ENCODE measurements at places on chromosomes 12 and 14.

- no peak for DNase-seq
Observed at GRCh38 chr12:50190859-50191258, 23.7 kb upstream of the CERS5 start.

GRCh38 chr14:65961004-65961403 is 525.2 kb upstream of the CCDC196 start:
- DNase-seq, result peak; percentile 39

- DNase-seq, result peak; percentile 14
Observed at GRCh38 chr12:28535216-28535615, 345.0 kb downstream of the CCDC91 start.

DNA sequence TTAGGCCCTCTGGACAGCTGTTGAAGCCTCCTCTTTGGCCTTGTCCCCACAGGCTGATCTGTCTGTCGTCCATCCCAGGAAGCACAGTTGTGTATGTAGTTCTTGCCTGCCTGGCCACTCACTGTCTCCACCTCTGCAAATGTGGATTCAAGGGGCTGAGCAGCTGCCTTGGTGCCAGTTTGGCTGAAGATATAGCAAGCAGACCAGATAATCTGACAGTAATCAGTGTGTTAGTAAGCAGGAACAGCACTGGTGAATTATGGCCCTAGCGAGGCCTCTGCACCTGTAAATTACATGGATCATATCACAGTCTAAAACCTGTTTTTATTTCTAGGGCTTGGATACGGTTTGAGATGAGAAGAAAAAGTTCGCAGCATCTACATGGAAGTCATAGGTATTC is 282.5 kb upstream of the NOS1 start:
- no peak for DNase-seq

DNA sequence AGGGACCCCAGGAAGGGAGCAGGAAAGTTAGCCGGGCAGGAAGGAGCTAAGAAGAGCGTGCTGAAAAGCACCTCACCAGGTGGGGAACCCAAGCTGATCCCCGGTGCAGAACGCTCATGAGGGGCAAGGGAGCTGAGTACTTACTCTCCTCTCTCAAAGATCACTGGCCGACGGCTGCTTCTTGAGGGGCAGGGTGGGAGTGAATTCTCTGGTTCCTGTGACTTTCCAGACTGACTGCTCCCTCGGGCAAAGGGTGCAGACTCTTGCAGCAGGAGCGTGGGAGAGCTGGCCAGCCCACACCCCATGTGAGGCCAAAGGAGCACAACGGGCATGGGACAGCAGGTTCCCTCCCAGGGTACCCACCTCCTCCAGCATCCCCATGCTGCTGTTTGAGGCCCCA is 44.9 kb upstream of the DIO3 start:
- DNase-seq, result no peak

DNA sequence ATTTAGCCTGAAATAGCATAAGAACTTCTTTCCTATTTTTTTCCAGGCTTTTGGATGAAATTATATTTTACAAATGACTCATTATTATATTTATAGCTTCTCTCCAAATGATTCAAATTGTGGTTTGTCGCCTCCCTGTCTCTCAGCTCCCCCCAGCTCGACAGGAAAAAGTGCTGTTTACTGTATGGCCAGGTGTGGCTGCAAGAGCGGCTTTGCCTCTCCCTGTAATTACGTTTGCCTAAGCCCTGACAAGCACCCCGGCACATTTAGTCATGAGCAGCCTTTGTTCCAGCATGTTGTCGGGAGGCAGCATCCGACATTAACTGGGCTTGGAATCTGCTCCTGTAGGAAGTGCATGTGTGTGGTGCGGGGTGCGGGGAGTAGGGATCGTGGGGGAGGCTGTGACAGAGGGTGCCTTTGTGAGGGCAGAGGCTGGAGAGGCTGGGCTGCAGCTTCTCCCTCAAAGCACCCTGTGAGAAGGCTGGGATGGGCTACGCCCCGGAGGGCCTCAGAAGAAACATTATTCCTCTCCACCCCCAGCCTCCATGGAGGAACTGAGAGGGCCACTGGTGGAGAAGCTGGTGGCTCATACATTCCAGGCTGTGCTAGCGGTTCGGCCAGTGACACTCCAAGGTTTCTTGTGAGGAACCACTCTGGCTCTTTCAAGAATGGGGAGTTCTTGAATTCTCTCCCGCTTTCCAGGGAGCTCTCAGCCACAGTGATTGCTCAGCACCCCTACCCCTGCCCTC is 42.1 kb upstream of the CTDSP2 start:
- peak; percentile 56 for DNase-seq

DNA sequence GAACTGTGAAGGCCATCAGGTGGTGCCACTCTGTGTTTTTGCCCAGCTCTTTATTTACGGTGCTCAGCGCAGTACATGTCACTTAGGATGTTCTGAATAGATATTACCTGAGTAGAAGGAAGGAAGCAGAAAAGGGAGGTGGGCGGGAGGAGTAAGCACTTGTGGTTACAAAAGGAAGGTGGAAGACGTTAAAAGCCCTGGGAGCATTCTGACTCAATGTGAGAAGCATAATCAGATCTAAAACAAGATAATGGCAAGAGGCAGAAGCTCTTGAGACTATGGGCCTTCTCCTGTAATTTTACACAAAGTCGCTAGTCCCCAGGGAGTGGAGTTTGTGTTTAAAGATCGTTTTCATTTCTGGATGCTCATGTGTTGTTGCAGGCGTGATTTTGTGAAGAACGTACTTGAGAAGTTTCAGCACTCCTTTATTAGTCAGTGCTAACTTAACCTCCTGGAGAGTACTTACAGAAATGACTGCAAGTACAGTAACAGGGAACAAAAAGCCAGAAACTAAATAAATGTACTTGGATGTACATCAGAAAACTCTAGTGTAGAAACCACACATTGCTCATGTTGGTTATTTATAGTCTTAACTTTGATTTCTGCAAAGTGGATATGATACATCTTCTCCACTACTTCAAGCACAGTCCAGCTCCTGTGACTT is 1523.5 kb downstream of the AACS start:
- no peak for DNase-seq

- no peak for DNase-seq
Observed at GRCh38 chr12:21764065-21764464, 10.4 kb downstream of the KCNJ8 start.

DNA sequence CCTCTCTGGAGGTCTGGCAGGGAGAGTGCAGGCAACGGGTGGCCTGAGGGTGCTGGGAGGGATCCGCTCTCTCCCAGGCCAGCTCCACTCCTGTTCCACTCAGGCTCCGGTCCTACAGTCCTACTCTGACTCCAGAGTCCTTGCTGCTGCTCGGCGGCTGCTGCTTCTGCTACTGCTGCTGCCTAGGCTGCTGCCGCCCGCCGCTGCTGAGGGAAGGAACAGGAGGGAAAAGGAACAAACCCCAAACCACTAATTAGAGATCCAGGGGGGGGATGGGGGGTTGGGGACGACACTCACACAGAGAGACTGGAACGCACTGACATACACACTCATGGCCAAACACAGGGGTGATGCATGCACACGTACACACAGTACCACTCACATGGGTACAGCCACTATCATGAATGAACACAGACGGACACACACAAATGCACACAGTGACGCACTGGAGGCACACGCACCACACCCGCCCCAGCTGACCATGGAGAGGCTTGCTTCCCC is at the start of gene SP7:
TSS of gene SP7 (minus strand) at position 174 of the 501 bp plus-strand sequence. CDS start 708 bp downstream, outside the sequence.
- no peak for DNase-seq

- no peak for DNase-seq
Observed at GRCh38 chr14:60971271-60971670, 9.6 kb downstream of the TRMT5 start.

- no peak for DNase-seq
Observed at GRCh38 chr12:97426492-97427116, 36.0 kb upstream of the RMST start.

GRCh38 chr12:101414533-101415119 is 7.1 kb upstream of the ARL1 start:
- peak; percentile 76 for DNase-seq

- no peak for DNase-seq
Observed at GRCh38 chr12:87841935-87842334, 187.3 kb downstream of the C12orf50 start.

- DNase-seq, result no peak
Observed at GRCh38 chr14:54104601-54105145, 148.0 kb upstream of the BMP4 start.

DNA sequence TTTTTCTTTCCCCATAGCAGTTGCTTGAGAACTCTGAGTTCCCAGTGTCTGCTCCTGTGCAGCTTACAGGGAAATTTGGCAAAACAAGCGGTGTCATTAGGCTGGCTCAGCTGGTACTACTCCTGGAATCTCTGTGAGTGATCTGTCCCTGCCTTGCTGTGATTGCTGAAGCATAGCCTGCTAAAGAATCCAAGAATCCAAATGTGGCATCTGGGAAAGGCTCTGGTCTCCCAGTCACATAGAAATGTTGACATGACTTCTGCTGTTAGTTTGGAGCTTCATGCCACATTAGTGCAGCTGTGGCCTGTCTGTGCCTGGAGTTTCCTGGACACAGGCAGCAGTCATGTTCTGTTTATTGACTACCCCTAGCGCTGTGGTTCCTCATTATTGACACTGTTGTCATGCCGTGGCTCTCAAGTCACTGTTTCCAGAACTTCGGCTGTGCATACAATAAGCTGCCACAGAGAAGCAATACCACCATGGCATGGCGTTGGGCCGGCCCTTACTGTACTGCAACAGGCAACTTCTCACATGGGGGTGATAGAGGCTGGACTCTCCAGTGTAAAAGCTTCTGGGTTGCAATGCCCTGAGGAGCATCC is 166.8 kb downstream of the MYRFL start:
- DNase-seq, result no peak

- DNase-seq, result no peak
Observed at GRCh38 chr14:105748204-105748578, 221.8 kb downstream of the TMEM121 start.

- DNase-seq, result peak; percentile 41
Observed at GRCh38 chr12:41277100-41277945, 89.2 kb downstream of the PDZRN4 start.

- no peak for DNase-seq
Observed at GRCh38 chr12:124509676-124510300, 57.6 kb downstream of the NCOR2 start.

DNA sequence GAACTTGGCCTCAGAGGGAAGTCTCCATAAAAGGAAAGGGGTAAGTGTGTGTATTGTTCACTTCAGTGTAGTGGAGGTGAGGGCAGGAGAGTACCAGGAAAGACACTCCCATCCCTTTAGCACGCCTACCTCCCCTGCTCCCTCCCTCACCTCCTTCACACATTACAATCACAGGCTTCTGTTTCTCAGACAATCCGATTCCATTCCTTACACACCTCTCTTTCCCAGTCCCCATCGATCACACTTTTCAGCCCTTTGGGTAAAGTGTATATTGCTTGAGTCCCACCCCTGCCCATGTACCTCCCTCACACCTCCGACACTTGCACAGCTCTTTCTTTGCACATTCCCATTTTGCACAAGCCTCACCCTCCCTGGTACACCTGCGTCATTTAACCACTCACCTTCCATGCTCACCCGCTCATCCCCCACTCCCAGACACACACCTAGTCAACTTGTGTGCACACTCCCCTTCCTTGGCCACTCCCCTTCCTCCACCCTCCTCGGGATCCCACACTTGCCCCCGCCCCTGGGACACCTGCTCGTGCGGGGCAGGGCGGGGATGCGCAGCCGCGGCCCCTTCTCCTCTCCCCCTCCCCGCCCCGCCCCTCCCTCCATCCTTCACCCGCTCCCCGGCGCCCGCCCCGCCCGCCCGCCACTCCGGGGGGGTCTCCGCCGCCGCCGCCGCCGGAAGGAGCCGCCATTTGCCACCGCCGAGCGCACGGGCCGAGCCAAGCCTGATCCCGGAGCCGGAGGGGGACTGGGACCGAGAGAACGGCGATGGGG is at the start of gene MARCHF9:
TSS of gene MARCHF9 (plus strand) at position 693 of the 783 bp plus-strand sequence. CDS start 426 bp downstream, outside the sequence.
- no peak for DNase-seq

GRCh38 chr14:105562713-105563346 is 36.4 kb downstream of the TMEM121 start:
- no peak for DNase-seq

GRCh38 chr12:119980242-119980641 is 8.8 kb upstream of the BICDL1 start:
- DNase-seq, result no peak

- DNase-seq, result no peak
Observed at GRCh38 chr12:1628666-1629337, at the start of gene WNT5B. Gene WNT5B, plus strand, starts transcription at chr12:1629231. Its CDS starts 2,124 bp downstream, at chr12:1631355.

DNA sequence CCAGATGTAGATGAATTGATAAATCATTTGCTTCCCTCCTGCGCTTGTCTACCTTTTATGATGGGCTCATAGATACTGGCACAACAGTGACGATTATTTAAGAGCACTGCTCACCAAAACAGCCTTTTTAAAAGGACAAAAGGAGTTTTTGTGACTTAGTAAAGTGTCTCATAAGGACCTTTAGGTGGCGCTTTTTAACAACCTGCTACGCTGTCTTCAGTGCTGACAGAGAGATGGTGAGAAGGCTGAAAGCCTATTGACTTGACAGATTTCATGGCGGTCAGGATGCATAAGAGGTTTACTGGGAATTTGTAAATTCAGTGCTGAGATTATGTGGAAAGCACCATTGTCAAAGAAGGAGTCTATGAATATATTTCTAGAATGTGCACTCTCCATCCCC is 87.6 kb downstream of the SLC15A5 start:
- peak; percentile 7 for DNase-seq

DNA sequence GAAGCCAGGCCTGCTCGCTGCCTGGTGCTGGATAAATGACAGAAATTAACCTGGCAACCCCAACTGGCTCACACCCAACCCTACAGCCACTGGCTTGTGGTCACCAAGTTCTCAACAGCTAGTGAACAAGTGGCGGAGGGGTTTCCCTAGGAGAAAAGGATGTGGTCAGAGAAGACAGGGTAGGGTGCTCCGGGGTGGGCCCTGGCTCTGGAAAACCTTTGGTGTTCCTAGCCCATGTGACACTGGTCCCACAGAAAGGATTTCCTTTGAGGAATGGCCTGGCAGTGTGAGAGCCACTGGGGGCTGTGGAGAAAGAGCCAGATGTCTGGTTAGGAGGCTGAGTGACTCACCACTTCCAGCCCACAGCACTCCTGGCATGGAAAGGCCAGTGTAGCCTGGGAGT is 8.7 kb downstream of the SYNE3 start:
- DNase-seq, result peak; percentile 83

GRCh38 chr12:97368462-97369163 is 94.0 kb upstream of the RMST start:
- DNase-seq, result no peak

- DNase-seq, result no peak
Observed at GRCh38 chr12:70982991-70983390, 62.5 kb upstream of the PTPRR start.

DNA sequence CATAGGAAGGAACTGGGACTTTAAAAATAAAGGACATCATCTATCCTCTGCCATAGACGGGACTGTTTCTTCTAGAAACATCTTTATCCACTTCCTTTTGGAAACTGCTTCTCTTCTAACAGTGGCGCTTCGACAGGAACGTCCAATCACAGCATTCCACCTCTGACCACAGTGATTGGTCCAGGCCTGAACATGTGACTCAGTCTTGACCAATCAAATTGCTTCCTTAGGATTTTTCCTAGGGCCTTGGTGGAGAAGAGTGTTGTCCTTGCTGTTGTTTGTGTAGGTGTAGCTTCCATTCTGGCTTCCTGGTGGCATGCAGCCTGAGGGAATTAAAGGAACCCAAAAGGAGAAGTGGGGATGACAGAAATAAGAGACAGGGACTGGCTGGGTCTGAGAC is 182.4 kb upstream of the TBX3 start:
- DNase-seq, result no peak
